Epithelial cell of proximal tubule (primary cell): ENCODE measurements at places on chromosomes 7 and 10. TPM values are rescaled to one million over a fixed set of nuclear protein-coding genes. Genes with fewer than 3 reads are reported as not detected.

DNA sequence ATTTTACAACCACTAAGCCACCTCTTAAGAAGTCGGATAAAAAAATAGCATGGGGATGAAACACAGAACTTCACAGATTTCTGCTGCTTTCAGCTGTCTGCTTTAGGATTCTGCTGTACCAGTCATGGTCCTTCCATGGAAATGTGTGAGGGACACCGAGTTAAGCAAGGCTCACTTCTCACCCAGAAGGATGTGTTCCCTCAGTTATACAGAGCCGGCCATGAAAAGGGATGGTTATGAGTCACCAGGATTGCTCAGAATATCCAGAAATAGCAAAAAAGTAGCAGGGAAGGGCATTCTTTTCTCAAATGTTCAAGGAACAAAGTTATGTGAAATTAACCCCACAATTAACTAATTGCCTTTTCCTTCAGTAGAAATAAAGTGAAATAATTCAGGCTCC lies 124.4 kb downstream of the AMPH start:
- DNase-seq: no peak

GRCh38 chr7:24448038-24448437 lies 125.2 kb upstream of the PALS2 start:
- DNase-seq: no peak

UCN3 gene
- total RNA-seq: not detected in 2 replicates

ASB10 gene
- not detected in 2 replicates for total RNA-seq

DNA sequence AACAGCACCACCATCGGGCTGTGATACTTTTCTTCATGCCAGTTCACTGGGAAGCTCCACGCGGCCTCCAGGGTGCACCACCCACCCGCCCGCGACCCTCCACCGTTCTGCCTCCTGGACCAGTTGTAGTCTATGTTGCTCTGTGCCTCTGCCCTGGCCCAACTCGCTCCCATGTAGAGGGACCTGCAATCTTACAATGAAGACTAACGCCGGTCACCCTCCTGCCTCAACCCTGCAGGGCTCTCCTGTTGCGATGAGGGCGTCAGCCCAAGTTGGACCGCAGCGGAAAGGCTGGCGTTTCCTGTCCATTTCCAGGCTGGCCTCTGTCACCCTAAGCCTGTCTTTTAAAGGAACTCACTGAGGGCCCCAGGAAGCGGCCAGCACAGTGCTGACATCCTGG lies 34.9 kb downstream of the IL15RA start:
- DNase-seq: no peak

MYO1G gene
- under 0.01 TPM in 1 of 2 replicates, not detected in the other for total RNA-seq

DNA sequence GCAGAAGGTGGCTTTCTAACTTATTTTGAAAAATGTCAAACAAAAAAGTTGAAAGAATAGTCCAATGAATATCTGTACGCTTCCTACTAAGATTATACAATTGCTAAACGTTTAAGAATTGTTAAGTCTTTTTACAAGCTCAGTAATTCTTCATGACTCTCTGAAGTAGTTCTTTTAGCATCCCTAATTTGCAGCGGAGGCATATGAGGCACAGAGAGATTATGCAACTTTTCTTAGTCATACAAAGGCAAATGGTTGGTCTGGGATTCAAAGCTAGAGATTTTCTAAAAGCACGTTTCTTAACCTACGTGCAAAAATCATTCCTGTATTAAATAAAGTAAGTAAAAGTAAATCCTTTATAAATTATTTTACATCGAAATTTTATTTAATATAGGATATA lies 254.2 kb downstream of the MAGI2 start:
- no peak for DNase-seq

AKR1C3 gene
- total RNA-seq: 2.1 and 2.2 TPM in 2 replicates
